ENCODE measurements at places on chromosomes 16 and 17.

- no peak for DNase-seq
These were observed 84.8 kb downstream of the CDYL2 start for GRCh38 chr16:80719573-80719972.

DNA sequence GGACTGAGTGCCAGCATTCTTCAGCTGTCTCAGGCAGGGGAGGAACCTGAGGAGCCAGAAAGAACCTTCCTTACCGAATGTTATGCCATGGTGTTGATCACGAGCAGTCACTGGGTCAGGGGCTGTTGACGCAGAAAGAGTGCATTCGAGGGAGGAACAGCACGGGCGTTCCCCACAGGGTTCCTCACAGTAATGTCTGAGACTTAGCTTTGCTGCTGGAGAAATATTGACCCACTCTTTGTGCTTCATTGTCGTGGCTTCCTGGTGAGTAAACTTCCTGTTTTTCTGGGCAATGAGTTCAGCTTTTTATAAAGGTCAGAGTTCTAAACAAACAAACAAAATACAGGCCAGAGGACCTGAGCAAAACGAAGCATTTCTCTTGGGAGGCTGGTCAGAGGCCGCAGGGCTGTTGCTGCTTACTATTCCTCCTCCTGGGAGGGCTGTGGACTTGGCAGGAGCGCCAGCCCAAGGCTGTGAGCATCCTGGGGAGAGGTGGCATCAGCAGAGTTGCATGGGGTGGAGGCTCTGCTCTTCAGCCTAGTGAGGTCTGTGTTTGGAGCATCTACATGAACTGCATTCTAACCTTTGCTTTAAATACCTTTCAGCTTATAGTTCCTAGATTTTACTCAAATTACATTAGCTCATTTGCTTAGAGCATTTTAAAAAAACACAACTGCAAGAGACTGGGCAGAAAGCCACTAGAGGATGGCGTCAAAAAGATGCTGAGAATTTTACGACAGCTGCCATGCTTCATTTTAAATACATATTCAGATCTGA is 143.1 kb upstream of the CACNG5 start:
- DNase-seq, result no peak

GRCh38 chr17:56890390-56890789 is 23.5 kb downstream of the TRIM25 start:
- no peak for DNase-seq

DNA sequence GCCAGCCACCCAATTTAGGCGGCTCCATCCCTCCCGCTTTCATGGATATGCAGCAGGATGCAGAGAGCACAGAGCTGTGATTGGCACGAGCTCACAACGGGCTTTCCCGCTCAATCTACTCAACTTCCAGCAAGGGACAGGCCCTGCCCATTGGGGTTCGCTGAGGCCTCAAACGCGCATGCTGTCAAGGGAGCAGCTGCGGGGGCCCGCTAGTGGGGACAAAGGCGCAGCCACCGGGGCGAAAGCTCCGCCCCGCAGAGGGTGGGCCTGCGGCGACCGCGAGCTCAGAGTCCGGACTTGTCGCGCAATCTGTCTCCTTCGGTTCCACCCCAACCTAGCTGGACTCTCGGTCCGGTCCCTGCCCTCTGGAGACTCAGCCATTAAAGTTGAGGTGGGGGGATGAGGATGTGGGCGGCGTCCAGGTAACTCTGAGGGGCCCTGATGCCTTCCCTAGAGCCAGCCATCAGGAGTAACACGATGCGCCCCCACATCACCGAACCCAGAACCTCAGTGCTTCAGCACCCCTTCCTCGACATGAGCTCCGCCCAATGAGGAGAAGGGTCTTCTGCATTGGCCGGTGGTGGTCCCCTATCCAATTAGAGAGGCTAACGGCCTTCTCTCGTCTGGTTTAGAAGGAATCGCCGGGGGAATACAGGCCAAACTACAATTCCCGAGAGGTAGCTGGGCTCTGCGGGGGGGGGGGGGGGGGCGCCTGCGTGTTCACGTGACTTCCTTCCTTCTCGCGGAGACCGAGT is 489 bp upstream of the NFATC3 start:
- DNase-seq, result peak; percentile 67

DNA sequence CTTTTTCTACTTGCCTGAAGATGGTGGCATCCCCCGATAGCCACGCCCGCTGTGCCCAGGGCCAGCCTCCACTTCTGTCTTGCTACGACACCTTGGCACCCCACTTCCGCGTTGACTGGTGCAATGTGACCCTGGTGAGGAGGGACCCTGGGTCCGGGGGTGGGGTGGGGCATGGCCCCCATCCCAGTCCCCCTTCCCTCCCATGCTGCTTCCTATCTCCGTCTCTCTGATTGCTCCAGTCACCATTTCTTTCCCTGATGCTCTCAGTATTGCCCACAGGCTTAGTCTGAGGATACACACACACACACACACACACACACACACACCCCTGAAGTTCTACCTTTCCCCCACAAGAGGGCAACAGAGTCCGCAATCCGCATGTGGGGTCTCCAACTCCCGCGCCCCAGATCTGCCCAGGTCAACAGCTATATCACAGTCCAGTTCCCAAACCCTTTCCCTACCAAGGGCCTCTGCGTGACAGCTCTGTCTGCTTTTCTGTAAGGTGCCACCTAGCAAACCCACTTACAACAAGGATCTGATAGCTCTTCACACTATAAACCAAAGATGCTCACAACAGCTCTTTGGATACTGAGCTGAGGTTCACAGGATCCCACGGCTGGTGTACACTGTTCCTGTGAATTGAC is 3.4 kb downstream of the SGCA start:
- no peak for DNase-seq

DNA sequence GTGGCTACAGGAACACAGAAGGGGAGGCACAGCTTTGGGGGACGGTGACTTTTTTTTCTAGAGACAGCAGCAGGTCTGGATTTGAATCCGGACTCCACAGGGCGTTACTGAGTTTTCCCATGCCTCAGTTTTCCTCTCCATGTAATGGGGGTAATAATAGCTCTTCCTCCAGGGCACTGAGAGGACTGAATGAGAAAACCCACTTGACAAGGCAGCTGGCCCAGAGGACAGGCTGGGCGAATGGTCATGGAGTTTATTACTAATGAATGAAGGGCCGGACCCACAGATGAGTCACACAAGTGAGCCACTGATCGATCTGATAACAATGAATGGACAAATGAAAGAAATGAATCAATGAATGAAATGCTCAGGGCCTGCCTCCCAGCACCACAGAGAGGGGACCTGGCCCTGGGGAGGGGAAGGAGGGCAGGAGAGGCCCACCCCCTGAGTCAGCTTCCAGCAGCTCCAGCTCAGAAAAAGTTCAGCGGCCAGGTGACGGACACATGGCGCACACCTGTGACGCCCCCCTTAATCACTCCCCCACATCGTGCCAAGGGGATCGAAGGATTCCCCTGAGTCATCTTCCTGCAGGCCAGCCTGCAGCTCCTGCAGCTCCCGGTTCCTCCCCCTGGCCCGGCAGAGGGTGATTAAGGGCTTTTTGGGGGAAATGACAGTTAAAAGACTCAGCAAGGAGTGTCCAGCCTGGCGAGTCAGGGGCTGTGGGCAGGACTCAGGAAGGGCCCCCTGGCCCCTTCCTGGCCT is 54.3 kb downstream of the SOCS1 start:
- DNase-seq, result no peak

GRCh38 chr17:58060596-58061191 is 22.5 kb upstream of the DYNLL2 start:
- DNase-seq, result no peak

GRCh38 chr17:77745702-77746101 is 212.8 kb upstream of the TNRC6C start:
- no peak for DNase-seq
